ENCODE measurements at places on chromosomes 3 and 15.
A peak's percentile ranks its signal among the peaks of the same experiment; 100 is the strongest.

GRCh38 chr3:17741621-17742101, 770 bp downstream of the TBC1D5 start:
- peak; percentile 66 for DNase-seq

DNA sequence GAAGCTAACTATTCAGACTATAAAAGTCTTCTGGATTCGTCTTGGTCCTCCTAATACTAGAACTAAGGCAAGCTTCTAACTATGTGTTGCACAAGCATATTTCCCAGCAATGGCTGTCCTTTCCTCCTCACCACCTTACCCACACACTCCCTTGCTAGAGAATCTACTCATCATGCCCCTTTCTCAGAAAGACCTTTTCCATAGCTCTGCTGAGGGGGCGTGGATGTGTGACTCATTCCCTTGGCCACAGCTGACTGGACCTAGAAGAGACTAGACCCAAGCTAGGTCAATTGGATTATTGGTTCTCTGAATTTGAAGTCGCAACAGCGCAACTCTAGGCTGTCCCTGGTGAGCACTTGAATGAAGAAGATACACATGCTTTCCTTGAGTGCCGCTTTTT, 47.1 kb downstream of the ERC2 start:
- DNase-seq: no peak

- DNase-seq: no peak
Measured at GRCh38 chr15:100880139-100880896, 687 bp downstream of the ALDH1A3 start.

DNA sequence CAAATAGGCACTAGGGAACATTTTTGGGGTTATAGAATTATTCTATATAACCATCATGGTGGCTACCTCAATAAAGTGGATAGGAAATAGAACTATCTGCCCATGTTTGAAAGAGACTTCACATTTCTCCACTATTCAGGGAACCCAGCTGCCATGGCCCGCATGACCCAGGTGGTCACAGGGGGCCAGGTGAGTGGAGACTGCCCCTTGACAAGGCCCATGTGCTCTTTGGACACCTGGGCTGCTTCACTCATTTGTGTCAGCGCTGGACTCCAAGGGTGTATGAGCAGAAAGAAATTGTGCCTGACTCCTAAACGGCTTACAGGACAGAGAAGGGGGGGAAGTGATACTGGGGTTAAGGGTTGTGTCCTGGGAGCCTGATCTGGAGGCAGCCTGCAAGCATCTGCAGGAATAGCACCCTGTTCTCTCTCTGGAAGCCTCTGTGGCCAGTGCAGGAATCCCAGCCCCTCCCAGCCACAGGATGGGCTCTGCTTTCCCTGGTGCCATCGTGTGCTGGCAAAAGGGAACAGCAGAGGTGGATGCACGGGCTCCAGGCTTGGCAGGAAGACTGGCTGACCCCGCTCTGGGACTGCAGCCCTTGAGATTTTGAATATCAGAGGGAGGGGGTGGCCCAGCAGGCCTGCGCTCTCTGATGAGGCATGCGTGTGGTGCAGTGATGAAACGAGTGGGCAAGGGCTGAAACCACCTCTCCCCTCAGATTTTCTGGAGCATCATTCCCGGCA, 9.1 kb upstream of the C3orf22 start:
- no peak for DNase-seq

- DNase-seq: no peak
Measured at GRCh38 chr15:31440754-31441311, 114.2 kb downstream of the KLF13 start.

Measured in NCI-H1092 treated with DMSO at 0.1 percent for 48 hours (cell line).